ENCODE measurements at places on chromosomes 6 and 20.

DNA sequence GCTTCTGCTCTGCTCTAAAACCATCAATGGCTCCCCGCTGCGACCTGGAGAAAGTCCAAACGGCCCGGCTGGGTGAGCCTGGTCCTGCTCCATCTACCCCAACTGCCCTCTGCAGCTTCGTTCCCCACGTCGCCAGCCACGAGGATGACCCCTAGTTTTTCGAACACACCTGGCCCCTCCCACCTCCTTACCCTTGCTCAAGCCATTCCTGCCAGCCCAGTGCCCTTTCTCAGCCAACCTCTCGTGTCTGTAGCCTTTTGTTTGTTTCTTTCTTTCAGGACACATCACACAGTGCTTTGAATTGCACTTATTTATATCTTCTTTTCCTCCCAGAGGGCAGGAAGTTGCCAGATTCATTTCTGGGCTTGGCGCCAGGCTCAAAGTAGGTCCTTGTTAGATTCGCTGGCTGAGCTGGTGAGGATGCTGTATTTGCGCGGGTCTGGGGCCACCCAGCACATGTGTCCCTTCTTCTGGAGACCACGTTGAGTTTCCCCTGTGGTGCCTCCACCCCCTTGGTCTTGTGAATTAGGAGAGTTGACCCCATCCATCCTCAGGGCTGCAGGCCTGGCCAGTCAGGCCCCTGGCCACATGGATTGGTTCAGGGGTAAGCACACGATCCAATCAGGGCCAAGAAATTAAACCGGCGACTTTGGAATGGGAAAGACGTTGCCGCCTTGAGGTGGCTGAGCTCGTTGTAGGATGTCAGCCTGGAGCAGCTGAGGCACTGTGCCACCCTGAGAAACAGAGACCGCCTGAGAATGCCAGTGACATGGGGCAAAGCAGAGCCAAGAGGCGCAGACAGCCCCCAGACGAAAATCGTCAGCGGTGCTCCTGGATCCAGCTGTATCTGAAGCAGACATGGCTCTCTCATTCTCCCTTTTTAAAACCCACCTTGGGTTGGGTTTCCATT lies 156.0 kb downstream of the CEBPB start:
- H3K36me3 ChIP-seq: no peaks in the 10 kb centered on the region
- H3K4me3 ChIP-seq: no peak overlapping the region
- peaks cover 37% of the 10 kb centered on the region for H3K4me1 ChIP-seq
- no peaks in the 10 kb centered on the region for H3K27me3 ChIP-seq

DNA sequence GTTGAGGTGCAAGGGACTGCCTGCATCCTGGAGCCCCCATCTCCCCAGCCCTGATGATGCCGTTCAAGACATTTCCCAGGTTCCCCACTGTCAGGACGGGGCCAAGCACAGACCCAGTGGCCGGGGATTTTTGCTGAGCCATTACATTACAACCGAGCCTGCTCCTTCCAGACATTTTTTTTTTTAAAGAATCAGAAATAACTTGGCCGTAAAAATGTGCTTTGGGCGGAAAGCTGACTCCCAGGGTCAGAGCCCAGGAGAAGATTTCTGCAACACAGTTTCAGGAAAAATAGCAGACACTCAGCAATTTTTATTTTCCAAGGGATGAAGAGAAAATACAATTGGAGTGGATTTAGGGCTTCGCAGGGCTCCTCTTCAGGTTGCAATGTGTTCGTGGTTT lies 87.9 kb downstream of the LRFN2 start:
- no peaks in the 10 kb centered on the region for H3K36me3 ChIP-seq
- no peaks in the 10 kb centered on the region for H3K4me1 ChIP-seq
- H3K27ac ChIP-seq: no peak overlapping the region

GRCh38 chr6:168789699-168790098 lies 348.7 kb downstream of the SMOC2 start:
- no peaks in the 10 kb centered on the region for H3K4me1 ChIP-seq
- DNase-seq: no peak
- no peaks in the 10 kb centered on the region for H3K36me3 ChIP-seq
- H3K27me3 ChIP-seq: no peaks in the 10 kb centered on the region

DNA sequence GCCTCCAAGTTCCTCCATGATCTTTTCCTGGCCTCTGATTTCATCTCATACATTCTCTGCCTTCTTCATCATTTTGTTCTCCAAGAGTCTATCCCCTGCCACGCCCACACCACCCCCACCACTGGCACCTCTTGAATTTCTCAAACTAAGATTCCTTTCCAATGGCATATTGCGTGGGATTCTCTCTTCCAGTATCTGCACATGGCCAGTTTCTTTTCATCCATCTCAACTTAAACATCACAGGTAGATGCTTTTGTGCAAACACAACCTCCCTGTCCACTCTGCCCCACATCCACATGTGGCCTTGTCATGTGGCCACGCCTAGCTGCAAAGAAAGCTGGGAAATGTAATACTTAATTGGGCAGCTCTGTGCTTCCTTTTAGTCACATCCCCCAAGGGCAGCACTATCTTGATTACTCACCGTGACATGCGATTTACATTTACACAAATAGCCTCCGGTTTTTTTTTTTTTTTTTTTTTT lies 33.4 kb upstream of the ZMYND8 start:
- H3K27ac ChIP-seq: no peak overlapping the region
- H3K4me3 ChIP-seq: no peak overlapping the region
- H3K36me3 ChIP-seq: no peaks in the 10 kb centered on the region

- H3K27ac ChIP-seq: no peak overlapping the region
- H3K4me3 ChIP-seq: no peak overlapping the region
- no peaks in the 10 kb centered on the region for H3K36me3 ChIP-seq
- no peaks in the 10 kb centered on the region for H3K27me3 ChIP-seq
These were observed 14.8 kb downstream of the ARMC12 start for GRCh38 chr6:35751594-35751993.

DNA sequence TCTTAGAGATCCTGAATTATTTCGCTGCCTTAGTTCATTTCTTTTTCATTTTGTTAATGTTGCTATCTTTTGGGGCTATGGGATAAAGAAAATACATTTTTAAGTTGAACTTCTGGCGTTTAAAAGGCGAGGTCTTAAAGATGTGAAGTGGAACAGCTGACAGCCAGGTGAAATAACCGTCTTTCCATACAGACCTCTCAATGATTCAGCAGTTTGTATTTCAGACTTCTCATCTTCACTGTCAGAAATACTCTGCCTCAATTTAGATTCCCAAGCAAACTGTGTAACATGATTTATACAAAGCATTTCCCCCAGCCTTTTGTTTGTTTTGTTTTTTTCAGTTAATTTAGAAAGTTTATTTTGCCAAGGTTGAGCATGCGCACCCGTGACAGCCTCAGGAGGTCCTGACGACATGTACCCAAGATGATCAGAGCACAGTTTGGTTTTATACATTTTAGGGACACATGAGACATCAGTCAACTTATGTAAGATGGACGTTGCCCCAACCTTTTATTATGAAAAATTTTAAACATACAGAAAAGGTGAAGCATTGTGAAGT lies 40.0 kb downstream of the SLC9A8 start:
- no peak overlapping the region for H3K27ac ChIP-seq
- no peak for DNase-seq
- H3K27me3 ChIP-seq: no peaks in the 10 kb centered on the region
- no peak overlapping the region for H3K4me3 ChIP-seq

- H3K4me1 ChIP-seq: peaks cover 21% of the 10 kb centered on the region
- no peak for DNase-seq
These were observed 38.7 kb downstream of the NCOA7 start for GRCh38 chr6:125829433-125829832.

DNA sequence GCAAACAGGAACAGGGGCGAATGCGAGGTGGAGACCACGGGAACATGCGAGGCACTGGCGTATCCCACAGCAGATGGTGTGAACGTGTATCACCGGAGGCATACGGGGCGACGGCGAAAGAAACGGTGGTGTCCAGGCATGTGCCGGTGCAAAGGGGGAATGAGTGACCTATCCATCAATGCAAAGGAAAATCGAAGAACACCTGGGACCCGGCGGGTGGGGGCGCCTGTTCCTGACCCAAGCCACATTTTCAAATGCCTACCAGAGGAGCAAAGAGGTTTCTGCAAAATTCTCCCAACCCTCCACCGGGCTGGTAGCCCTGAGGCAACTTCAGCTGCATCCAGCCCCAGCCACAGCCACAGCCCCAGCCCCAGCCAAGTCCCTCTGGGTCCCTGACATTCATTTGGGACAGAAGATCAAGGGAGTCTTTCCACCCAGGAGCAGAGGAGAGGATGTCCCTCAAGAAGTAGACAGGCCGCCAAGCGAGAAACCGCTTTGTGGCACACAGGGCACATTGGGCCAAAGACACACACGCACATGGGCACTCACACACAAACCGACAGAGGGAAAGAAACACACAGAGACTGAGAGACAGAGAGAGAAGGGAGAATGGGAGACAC lies 164.0 kb upstream of the ZNF337 start:
- no peak overlapping the region for H3K4me3 ChIP-seq
- H3K36me3 ChIP-seq: no peaks in the 10 kb centered on the region
- peaks cover 50% of the 10 kb centered on the region for H3K4me1 ChIP-seq
- H3K27ac ChIP-seq: no peak overlapping the region
- H3K27me3 ChIP-seq: no peaks in the 10 kb centered on the region

- H3K36me3 ChIP-seq: no peaks in the 10 kb centered on the region
- H3K4me1 ChIP-seq: no peaks in the 10 kb centered on the region
- H3K27me3 ChIP-seq: no peaks in the 10 kb centered on the region
- no peak overlapping the region for H3K4me3 ChIP-seq
- H3K27ac ChIP-seq: no peak overlapping the region
These were observed 149.3 kb downstream of the SLC24A3 start for GRCh38 chr20:19361790-19362189.

- no peak overlapping the region for H3K27ac ChIP-seq
- no peak for DNase-seq
- peaks cover 10% of the 10 kb centered on the region for H3K4me1 ChIP-seq
- H3K4me3 ChIP-seq: no peak overlapping the region
- H3K27me3 ChIP-seq: no peaks in the 10 kb centered on the region
These were observed 101.1 kb downstream of the SLC24A3 start for GRCh38 chr20:19313342-19314069.

GRCh38 chr20:58192567-58192966 lies 35.9 kb downstream of the ANKRD60 start:
- H3K4me3 ChIP-seq: no peak overlapping the region
- no peaks in the 10 kb centered on the region for H3K4me1 ChIP-seq
- no peak overlapping the region for H3K27ac ChIP-seq
- no peak for DNase-seq
- no peaks in the 10 kb centered on the region for H3K27me3 ChIP-seq

DNA sequence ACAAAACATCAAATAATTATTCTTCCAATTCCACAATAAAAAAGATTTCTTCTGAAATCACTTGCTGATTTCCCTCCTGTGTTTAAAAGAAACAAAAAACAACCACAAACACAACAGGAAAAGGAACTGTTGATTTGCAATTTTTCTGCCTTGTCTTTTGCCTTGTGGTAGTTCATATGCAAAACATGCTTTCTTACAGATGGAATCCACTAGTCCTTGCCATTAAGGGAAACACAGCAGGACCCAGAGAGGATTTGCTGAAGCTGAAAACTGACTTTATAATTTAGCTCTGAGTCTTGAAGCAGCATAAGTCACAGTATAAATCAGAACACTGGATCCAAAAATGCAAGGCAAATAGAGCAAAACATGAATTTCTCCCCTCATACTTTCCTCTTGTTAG lies 328.8 kb downstream of the PHF3 start:
- no peak overlapping the region for H3K4me3 ChIP-seq
- no peak for DNase-seq
- H3K27ac ChIP-seq: no peak overlapping the region
- H3K36me3 ChIP-seq: no peaks in the 10 kb centered on the region
- H3K4me1 ChIP-seq: no peaks in the 10 kb centered on the region
- H3K27me3 ChIP-seq: no peaks in the 10 kb centered on the region

DNA sequence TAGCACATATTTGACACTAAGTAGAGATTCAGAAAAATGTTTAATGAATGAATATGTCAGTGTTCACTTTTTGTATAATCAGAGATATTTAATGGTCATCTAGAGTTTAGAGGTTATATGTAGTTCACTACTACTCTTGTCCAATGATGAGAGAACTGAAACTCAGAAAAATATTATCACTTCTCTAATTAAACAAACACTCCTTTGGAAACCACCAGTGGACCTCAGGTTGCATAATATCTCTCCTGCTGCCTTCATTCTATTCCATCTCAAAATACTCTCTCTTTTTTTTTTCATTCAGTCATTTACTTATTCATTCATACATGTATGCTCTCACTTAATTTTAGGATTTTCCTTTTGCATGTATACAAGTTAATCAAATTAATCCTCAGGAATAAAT lies 423.1 kb upstream of the RNF217 start:
- DNase-seq: no peak
- H3K27me3 ChIP-seq: no peaks in the 10 kb centered on the region
- H3K36me3 ChIP-seq: no peaks in the 10 kb centered on the region

DNA sequence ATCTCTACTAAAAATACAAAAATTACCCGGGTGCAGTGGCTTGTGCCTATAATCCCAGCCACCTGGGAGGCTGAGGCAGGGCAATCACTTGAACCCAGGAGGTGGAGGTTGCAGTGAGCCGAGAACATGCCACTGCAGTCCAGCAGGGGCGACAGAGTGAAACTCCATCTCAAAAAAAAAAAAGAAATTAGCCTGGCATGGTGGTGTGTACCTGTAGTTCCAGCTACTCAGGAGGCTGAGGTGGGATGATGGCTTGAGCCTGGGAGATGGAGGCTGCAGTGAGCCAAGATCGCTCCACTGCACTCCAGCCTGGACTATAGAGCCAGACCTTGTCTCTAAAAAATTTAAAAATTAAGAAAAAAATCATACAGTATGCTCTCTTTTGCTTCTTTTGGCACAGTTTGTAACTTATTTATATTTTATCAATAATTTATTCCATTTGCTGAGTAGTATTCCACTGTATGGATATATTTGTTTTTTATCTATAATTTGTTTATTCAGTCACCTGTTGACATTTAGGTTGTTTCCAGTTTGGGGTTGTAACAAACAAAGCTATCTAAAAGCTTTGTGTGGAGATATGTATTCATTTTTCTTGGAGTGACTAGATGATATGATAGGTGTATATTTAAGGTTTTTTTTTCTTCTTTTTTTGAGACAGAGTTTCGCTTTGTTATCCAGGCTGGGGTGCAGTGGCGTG lies 8.0 kb upstream of the MYBL2 start:
- H3K36me3 ChIP-seq: no peaks in the 10 kb centered on the region
- H3K27ac ChIP-seq: no peak overlapping the region
- H3K4me1 ChIP-seq: peaks cover 19% of the 10 kb centered on the region
- H3K27me3 ChIP-seq: no peaks in the 10 kb centered on the region

- H3K4me1 ChIP-seq: no peaks in the 10 kb centered on the region
- H3K27ac ChIP-seq: no peak overlapping the region
- H3K27me3 ChIP-seq: no peaks in the 10 kb centered on the region
- H3K36me3 ChIP-seq: no peaks in the 10 kb centered on the region
These were observed 296.8 kb upstream of the TSHZ2 start for GRCh38 chr20:52675375-52675774.

DNA sequence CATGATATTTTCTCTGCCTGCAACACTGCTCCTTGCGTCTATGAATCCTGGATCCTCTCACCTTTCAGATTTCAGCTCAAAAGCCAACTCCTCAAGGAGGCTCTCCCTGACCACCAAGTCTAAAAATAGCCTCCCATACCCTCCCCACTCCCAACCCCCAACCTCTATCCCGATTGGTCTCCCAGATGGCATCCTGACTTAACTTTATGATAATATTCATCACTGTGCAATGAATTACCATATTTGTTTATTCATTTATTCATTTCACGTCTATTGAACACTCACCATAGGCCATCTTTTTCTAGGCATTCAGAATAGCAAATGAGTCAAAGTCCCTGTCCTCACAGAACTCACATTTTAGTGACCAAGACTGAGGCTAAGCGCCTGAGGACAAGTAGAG lies 42.6 kb upstream of the NFATC2 start:
- no peaks in the 10 kb centered on the region for H3K36me3 ChIP-seq
- no peak overlapping the region for H3K27ac ChIP-seq
- H3K4me1 ChIP-seq: no peaks in the 10 kb centered on the region
- no peak for DNase-seq
- no peak overlapping the region for H3K4me3 ChIP-seq
- H3K27me3 ChIP-seq: no peaks in the 10 kb centered on the region
